ELR (cell line): ENCODE measurements at places on chromosomes 11 and 22.
A peak's percentile ranks its signal among the peaks of the same experiment; 100 is the strongest.

DNA sequence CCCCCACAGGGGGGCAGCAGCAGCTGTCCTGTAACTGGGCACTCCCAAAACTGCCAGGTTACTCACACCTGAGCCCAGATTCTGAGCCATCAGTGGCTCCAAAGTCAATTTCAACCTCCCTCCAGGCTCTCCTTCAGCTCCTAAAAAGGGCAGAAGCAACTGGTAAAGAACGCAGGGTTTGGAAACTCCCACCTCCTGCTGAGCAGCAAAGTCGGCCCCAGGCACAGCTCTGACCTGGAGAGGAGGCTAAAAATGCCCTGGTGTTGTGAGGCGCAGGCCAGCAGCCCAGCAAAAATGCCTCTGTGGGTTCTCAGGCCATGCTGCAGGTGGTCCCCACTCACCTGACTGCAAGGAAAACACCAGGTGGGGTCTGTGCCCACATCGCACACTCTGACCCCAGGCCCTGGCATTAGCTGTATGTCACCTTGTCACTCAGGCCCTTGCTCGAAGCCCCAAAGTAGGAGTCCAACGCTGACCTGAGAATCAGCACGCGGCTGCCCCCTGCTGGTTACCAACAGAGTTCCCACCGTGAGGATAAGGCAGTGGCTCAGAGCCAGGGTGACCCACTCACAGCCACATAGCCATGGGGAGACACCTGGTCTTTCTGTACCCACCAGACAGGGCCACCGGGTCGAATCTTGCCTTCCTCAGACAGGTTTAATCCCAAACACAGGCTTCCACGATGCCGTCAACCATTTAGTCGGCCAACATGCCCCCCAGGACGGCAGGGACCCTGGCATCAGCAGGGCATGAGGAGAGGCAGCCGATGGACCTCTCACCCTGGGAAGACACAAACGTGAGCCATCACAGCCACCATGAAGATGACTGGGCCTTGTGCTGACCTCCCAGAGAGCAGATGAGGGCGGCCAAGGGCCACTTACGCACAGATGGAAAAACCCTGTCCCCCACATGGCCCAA lies 11.1 kb downstream of the POLR3H start:
- DNase-seq: peak; percentile 70

DNA sequence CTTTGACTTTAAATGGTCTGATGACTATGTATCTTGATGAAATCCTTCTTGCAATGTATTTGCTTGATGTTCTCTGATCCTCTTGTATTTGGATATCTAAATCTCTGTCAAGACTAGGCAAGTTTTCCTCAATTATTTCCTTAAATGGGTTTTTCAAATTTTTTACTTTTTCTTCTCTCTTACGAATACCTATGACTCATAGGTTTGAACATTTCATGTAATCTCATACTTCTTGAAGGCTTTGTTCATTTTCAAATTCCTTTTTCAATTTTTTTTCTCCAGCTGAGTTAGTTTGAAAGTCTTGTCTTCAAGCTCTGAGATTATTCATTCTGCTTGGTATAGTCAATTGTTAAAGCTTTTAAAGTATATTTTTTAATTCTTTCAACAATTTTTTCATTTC lies 13.1 kb downstream of the OR10W1 start:
- DNase-seq: peak; percentile 32

DNA sequence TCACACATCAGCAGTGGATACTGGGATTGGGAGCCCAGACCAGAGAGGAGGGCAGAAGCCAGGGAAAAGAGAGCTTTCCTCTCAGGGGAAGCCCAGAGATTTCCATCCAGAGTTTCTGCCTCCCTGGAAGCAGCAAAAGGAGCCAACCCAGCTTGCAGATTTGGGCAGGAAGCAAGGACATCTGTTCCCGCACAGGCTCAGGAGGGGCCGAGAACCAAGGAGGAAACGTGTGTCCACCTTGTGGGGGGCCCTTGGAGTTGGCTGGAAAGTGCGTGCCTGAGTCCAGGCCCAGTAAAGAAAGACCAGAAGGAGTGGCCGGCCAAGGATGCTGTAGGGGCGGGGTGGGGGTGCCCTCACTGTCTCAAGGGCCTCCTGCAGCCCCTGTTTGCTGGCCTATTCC lies 6.0 kb upstream of the NPTXR start:
- DNase-seq: no peak

GRCh38 chr22:40594346-40594745 lies 42.2 kb downstream of the MRTFA start:
- DNase-seq: no peak

- no peak for DNase-seq
These were observed 13.0 kb downstream of the PKNOX2 start for GRCh38 chr11:125177543-125177942.
